ENCODE measurements at places on chromosomes 12 and 14.
A peak's percentile ranks its signal among the peaks of the same experiment; 100 is the strongest.

DNA sequence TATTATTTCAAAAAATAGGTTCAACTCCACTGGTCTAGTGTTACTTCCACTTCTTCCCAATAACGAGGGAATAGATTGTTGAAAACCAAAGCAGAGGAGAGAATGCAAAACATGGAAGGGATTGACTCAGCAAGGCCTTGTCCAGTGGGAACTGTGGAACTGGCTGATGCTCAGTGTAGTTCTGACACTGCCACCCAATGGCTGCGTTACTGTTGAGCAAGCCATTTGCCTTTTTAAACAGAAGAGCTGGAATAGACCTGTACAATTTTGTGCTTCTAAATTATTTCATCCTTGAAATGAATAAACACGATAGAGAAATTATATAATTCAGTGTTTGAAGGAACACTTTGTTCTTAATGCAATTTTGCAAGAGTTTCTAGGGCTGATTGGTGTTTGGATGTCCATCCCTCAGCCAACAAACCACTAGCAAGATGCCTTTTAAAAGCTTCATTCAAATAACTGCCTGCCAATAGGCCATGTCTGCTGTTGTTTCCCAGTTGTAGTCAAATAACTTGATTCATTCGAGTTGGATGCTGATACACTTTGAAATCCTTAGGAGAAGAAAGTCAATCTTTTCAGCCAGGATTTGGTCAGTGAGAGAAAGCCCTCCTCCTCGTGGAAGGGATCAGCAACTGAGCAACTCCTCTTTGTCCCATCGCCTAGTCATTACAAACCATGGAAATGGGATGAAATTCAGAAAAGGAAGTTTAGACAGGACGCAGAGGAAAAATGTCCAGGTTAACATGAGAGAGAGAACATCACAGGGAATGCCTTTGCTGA lies 7.3 kb upstream of the MGP start:
- DNase-seq = no peak

DNA sequence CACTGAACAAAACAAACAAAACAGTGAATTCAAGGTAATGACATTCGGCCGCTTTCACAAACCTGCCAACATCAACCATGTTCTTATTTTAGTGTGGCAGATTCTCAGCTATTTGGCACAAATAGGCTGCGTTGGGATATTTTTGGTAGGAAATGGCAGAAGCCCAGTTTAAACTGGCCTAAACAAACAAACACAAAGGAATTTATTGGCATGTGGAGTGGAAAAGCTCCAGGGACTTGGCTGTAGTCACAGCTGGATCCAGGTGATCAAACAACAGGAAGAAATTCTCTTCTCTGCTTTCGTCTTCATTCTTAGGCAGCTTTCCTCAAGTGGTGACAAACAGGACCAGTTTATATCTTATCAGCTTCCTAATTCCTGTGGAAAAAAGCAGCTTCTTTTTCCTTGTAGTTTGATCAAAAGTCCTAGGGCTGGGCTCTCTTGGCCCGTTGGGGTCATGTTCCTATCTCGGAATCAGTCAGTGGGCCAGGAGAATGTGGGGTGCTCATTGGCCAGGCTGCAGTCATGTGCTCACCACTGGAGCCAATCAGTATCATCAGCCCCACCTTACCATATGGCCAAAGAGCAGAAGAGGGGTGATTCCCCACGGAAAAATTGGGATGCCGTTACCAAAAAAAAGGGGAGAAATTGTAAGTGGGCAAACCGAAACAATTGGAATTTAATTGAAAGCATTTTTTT lies 22.6 kb downstream of the C12orf75 start:
- DNase-seq = no peak

- DNase-seq = no peak
These were observed 119.7 kb downstream of the FBXL14 start for GRCh38 chr12:1474574-1475153.

- no peak for DNase-seq
These were observed 144.5 kb upstream of the FBXO33 start for GRCh38 chr14:39576736-39577135.

GRCh38 chr14:105206873-105207272 lies 25.8 kb upstream of the NUDT14 start:
- DNase-seq = no peak

DNA sequence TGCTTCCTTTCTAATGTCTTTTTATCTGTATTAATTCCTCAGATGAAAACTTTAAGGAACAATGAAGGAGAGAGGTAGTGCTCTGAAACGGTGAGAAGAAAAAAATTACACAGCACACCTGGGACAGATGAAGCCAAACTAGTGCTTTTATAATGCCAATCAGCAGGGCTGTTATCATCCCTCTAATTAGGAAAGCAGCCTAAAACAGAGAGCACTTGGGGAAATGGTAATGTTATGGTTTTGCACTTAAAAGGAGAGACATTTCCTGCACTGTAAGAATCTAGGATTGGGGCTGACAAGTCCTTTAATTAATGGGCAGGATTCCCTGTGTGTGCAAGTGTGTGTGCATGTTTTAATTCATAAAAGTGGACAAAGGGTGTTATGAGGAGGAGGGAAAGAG lies 4.8 kb upstream of the LMO3 start:
- no peak for DNase-seq

GRCh38 chr12:54294152-54294952 lies 6.5 kb downstream of the NFE2 start:
- peak; percentile 72 for DNase-seq

DNA sequence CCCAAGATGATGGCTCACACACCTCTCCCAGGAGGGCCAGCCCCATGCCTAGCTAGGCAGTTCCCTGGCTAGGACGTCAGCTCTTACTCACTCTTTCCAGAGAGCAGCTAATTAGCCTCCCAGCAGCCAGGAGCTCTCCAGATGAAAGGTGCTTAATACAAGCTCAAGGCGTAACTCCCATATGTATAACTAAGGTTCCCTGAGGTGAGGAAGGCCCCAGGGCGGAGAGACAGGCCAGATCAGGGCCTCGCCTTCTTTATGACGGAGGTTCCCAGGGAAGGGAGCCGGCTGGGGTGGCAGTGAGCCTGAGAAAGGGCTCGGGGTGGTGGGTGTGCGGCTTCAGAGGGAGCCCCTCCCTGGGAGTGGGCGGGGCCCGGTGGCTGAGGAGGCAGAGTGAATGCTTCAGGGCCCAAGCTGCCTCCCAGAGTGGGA lies 26.4 kb upstream of the ZFP36L1 start:
- peak; percentile 5 for DNase-seq

DNA sequence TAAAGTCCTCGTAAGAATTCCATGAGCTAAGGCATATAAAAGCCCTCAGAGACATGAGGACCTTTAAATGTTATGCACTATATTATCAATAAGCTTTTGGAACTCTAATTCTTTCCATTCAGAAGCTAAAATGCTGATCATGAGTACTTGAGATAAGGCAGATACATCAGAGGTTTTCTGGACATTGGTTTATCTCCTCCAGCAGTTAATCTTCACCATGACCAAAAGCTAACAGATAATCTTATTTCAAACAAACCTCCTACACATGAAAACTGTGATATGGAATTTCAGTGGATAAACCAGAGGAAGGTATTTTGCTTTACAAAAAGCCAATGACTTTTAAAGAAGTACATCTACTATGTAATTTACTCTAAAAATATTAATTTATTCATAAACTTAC lies 97.9 kb upstream of the BBS10 start:
- no peak for DNase-seq

GRCh38 chr12:70936203-70936813 lies 15.8 kb upstream of the PTPRR start:
- DNase-seq = no peak

- no peak for DNase-seq
These were observed 277.4 kb downstream of the BCL11B start for GRCh38 chr14:98994561-98994960.

DNA sequence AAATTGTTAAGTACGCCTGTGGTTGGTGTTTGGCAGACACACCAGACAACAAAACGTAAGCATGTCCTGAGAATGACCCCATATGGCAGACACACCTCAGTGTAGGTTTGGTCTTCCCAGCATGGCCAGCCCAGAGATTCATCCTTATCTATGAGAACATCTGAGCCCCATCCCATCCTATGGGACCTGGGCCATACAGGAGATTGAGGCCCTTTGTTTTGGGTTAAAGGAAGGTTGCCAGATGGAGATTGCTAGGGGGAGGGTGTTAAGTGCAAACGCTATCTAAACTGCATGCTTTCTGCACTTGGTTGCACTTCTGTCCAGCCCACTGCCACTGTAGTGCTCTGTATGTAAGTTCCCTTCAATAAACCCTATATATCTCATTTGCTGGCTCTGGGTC lies 4.1 kb upstream of the PCNX4 start:
- no peak for DNase-seq

GRCh38 chr14:59093902-59094301 lies 94.6 kb upstream of the DAAM1 start:
- no peak for DNase-seq

GRCh38 chr14:68462683-68463082 lies 330.2 kb downstream of the ZFP36L1 start:
- no peak for DNase-seq

DNA sequence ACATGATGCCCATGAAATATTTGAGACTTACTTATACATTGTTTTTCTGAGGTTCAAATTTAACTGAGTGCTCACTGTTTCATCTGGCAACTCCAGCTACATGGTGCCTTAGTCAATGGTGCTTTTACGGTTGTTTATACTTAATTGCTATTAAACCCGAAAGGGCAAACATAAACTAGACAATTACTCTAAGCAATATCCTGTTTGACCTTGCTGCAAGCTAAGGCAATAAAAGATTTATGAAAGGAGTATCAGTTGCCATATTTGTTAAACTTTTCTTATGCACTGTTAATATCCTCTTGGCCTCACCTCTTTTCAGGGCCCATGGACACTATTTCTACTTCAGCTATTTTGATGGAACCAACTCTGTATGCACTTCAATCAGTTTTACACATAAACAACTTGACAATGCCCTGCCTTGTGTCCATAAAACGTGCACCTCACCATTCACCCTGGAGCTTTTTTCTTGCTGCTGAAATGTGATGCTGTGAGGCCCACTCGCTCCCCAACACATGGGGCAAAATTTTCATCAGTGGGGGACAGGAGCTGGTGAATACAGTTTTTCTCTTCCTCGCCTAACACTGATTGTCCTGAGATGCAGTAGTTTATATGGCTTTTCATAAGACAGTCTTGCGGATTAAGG lies 64.1 kb upstream of the HIF1A start:
- DNase-seq = no peak

All from GM20000 (cell line).